Myocyte (in vitro differentiated cells): ENCODE measurements at places on chromosomes 7 and 10. TPM values are rescaled to one million over a fixed set of nuclear protein-coding genes. Genes with fewer than 3 reads are reported as not detected.

Gene ZP3
- 1.6 TPM in 1 of 2 replicates, not detected in the other for total RNA-seq

Gene GHRHR
- not detected in 2 replicates for total RNA-seq

Gene TRIM24
- total RNA-seq = 26.9 and 28.2 TPM in 2 replicates

Gene ATRNL1
- 5.6 and 8.4 TPM in 2 replicates for total RNA-seq

Gene DGKB
- 3.7 and 4.1 TPM in 2 replicates for total RNA-seq

Gene LRMDA
- total RNA-seq = 2.5 TPM in 1 of 2 replicates, not detected in the other

Gene ACADSB
- 5.9 and 8.1 TPM in 2 replicates for total RNA-seq

DNA sequence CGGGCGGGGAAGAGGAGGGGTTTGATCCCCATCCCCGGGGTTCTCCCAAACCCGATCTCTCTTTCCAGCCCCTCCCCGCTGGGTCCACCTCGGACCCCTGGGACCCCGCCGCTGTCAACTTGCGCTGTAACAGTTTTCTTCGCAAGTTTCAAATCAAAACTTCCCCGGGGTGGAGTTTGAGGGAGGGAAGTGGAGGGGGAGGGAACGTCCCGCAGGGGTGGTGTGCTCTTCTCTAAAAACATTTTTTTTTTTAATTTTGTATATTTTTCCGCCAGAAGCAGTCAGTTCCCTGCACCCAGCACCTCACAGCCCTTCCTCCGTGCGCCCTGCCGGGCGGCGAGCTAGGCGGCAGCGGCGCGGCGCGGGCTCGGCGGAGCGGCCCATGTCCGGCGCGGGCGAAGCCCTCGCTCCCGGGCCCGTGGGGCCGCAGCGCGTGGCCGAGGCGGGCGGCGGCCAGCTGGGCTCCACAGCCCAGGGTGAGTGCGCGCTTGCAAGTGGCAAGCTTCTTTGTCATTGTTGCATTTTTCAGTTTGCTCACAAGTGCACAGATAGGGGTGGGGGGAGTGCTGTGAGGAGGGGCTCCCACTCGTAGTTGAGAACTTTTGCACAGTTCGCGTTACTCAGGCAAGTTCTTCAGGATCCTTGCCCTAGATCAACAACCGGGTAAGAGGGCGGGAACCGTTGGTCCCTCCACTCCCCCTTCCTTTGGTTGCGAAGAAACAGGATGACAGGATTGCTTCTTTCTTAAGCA, 933 bp downstream of the MDFIC start:
- DNase-seq = peak; percentile 75

DNA sequence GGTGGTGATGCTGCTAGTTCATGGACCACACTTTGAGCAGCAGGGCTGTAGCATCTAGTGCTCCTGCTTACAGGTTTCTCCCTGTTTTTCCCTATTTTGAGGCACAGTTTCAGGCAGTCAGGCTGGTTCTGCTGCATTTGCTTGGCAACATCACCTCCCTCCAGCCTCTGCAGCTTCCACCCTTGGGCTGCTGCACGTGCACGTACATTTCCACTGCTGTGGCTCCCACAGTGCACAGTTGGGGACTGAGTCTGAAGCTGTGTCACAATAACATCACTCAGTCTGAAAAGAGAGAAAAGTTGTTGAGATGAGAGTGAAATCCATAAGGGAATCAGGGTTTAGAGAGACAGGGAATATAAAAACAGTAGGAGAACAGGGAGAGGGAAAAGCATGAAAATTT, 230.7 kb upstream of the FZD1 start:
- DNase-seq = no peak

DNA sequence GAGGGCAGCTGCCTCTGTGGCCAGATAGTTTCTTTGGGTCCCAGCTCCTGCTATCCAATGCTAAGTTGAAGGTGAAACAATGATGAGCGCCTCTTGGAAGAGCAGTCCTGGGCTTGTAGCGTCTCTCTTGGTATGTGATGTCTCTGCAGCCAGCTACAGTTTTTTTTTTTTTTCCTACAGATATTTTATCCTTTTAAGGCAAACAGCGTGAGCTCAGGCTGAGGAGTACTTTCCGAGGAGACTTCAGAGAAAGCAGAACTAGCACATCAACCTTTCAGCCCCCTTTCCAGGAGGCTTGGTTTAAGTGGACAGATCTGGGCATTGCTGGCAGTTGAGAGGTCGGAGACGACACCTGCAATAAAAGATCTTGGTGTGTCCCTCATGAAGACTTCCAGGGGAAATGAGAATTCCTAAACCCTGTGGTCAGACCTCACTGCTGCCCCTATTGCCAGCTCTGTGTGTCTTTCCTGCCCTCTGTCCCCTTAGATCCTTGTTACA, 9.1 kb downstream of the PRKG1 start:
- DNase-seq = no peak

DNA sequence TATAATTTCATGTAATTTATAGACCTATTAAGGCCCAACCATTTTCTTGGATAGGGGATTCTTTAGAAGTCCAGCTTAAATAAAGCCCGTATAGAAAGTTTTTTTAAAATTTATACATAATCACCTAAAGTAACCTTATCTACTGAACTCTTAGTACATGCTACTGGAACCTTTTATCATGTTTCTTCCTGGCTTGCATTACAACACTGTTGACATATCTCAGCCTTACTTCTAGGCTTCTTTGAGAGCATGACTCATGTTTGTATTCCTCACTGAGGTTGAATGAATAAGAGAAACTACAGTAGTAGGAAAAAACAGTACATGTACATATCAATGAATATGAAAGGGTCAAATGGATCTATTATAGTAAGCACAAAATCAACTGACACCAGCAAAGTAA, 8.2 kb upstream of the MAGI2 start:
- DNase-seq = peak; percentile 68

GRCh38 chr10:63441404-63441803, 24.4 kb downstream of the JMJD1C start:
- no peak for DNase-seq

GRCh38 chr7:139505563-139505962, 17.9 kb upstream of the CLEC2L start:
- DNase-seq = no peak

DNA sequence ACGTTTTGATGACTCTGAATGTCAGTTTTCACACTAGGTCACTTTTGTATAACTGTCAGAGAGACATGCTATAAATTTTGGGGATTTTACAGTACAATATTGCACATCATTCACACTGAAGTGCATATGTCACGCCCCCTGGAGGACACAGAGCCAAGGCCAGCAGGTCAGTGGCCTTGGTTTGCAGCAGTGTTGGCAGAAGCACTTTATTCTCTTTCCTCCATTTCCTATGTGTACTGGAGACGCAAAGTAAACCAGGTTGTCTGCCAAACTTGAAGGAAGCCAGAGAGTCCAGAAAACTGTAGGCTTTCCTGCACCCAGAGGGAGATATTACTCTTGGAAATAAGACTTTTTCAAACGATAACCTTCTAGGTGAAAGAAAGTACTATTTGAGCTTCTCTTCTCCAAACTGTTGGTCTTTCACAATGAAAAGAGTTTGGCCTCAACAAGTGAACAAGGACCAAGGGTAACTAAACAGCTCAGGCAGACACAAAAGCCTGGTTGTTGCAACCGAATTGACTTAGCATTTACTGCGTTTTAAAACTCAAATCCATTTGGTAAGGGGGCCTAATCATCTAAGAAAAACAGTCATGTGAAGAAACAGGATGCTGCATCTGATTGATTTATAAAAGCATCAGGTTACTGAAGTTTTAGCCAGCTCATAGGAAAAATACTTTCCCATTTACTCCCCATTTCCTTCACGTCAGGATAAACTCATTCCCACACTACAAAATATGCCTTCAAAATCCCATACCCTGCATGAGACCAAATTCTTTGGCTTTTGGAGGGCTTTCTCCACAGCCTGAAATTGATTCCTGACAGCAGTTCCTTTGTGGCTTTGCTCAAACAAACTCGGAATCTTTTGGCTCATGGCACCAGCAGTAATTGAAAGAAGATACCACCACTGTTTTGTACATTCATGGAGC, 83.0 kb upstream of the SEC61G start:
- DNase-seq = peak; percentile 82

DNA sequence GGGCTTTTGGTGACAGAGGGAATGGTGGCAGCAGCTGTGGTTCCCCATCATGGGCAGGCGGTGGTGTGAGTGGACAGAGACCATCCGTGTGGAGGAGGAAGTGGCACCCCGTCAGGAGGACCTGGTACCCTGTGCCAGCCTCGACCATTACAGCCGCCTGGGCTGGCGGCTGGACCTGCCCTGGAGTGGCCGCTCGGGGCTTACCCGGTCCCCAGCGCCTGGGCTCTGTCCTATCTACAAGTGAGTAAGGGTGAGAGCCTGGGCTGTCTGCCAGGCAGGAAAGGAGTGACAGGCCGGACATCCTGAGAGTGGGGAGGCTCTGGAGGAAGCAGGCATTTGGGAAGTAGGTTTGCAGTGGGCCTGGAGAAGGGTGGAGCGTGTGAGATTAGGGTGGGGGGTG, 2.9 kb upstream of the ZNF467 start:
- peak; percentile 41 for DNase-seq

DNA sequence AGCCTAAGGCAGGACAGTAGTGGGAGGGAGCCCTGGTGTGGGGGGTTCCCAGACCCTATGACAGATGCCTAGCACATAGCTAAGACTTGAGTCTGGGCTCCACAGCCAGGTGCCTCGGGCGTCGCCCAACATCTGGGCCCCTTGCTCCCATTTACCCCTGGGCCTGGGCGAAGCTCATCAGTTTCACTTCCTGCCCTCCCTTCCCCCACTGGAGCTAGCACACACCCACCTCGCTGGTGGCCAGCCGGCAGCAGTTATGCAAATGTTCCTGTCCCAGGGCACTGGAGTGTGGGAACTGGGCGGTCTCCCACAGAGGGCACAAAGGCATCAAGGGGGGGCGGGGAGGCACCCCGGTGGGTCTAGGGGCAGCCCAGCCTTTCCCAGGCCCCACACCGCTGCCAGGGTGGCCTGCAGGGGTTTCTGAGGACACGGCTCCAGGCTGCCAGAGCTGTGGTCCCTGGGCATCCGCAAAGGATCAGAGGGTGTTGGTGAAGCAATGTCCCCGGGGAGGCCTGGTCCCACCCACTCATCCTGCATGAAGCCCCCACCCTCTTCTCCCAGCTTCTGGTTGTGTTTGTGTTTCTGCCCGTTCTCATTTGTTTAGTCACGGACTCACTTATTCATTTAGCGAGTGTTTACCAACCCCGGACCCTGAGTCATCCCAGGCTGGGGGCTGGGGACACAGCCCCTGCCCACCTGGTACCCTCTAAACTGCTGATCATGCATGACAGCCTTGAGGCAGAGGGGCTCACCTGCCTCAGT, 20.4 kb downstream of the SH2B2 start:
- peak; percentile 86 for DNase-seq

DNA sequence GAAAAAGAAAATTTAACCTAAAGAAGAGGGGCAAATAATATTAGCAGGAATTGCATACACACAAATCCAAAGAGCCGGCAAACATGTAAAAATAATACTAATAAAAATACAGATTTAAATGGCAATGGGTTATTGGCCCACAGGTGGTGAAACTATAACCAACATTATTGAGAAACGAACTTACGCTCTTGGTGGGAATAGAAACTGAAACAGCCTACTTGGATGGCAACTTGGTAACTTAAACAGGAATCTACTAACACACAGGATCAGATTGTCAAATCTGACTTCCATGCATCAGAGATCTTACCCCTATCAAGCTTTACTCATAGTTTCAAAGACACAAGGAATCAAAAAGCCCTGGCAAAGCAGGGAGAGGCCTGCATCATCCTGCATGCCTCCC, 66.5 kb downstream of the ANLN start:
- DNase-seq = no peak

GRCh38 chr7:142131439-142132185, 20.1 kb downstream of the MGAM2 start:
- peak; percentile 2 for DNase-seq

GRCh38 chr7:50790381-50790780, 7.7 kb upstream of the GRB10 start:
- DNase-seq = no peak

- no peak for DNase-seq
Observed at GRCh38 chr7:19275000-19275399, 129.8 kb upstream of the FERD3L start.

DNA sequence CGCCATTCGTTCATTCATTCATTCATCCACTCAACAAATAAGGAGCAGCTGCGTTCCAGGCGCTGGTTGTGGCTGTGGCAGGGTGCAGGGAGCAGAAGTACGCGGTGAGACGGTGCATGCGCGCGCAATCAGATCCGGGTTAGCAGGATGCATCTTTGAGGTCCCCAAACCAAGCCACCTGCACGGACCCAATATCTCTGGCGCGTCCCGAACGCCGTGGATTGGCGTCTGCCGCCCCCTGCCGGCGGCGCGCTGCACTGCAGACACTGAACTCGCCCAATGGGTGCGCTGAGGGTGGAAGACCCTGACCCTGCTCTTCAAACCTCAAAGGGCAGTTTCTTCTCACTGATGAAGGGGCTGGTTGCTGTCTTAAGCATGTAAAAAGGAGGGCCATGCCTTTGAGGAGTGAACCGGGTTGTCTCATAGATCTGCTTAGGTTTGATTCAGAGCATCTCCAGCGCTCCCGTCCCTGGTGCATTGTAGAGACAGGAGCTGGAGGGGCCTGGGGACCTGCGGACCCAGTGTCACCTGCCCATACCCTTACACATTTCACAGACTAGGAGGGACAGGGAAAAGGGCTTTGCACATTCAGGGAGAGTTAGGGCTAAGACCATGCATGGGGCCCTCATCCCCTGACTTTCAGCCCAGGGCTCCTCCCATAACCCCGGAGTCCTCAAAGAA, 102.5 kb downstream of the RAMP3 start:
- peak; percentile 45 for DNase-seq

DNA sequence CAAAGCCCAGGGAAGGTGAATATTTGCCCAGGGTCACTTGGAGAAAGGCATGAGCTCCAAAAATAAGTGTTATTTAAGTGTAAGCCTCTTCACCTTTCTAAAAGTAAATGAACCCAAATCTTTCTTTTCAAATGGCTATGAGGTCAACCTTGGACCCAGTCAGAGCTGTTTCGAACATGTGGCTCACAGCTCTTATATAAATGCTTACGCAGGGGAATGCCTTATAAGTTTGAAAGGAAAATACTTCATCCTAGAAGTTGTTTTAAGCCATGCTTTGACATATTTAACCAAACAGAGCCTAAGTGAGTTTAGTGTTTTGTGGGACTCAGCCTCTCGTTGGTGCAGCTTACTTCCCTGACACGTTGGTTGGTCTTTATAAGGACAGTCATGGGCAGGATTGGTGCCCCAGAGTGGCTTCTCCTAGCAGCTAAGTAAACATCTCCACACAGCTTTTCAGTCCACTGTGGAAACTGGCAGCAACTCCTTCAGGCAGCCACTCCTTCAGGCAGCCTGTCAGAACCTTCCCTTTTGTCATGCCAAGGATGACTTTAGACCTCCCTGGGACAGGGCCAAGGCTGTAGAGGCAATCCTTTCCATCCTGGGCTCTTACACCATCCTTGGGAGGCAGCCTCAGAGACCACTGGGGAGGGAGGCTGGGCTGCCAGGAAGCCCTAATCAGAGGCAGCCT, 43.6 kb downstream of the MINDY4 start:
- DNase-seq = no peak
